SHP77 (cell line): ENCODE measurements at places on chromosomes 4 and X.

DNA sequence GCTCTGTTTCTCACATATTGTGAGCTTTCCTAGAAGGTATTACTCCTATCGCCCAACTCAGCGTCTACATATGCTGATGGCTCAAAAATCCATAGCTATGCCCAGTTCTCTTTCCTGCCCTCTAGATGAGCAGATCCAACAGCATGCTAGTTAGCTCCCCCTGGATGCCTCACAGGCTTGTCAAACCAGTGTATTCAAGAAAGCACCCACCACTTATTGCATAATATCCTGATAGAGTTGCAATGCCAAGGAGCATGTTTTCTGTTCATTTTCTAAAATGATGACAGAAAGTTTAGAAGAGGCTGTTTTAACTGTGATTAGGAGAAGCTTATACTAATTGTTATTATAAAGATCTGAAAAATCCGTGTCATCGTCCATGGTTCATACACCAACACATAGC, 1.9 kb upstream of the PACRGL start:
- DNase-seq, result no peak

DNA sequence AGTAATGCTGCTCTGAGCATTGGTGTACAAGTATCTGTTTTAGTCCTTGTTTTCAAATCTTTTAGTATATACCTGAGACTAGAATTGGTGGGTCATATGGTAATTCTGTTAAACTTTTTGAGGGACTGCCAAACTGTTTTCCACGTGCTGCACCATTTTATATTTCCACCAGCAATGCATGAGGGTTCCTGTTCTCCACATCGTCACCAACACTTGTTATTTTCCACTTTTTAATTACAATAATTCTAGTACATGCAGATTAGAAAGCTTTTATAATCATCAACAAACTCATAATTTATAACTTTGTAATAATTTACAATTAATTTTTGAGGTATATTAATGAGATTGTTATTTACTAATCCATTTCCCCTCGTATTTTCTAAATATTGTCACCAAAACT, 79.4 kb downstream of the CEP135 start:
- no peak for DNase-seq

GRCh38 chr4:163895378-163896005, 401.0 kb downstream of the TMA16 start:
- no peak for DNase-seq

DNA sequence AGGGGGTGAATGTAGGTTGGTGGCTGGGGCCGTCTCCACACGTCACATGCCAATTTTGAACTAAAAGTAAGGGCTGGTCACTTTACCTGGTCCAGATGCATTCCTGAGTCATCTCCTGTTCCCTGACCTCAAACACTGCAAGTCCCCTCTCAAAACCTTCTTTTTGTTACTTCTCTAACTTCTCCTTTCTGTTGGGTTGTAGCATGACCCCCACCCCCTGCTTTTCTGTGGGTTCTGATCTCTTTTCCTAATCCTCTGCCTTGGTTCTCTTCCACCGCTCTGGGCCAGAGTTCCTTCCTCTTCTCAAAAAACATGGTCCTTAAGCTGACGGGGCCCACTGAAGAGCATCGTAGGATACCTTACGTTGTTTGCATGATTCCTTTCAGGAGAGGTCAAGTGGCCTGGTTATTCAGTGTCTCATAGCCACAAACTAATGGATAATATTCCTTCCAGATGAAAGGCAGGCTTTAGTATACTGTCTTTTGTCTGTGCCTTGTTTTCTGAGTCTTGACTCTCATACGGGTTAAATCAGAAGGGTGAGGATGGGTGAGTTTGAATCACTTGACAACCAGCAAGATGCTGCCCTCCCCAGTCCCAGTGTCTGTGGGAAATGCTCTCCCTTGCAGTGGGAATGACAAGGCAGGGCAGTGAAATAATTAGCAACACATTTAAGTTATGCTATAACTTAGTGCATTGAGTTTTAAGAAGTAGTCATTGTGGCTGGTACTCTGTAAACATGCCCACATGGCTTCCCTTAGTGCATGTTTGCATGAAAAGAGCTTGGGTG, 15.1 kb downstream of the SMS start:
- no peak for DNase-seq
